ENCODE measurements at places on chromosomes 13 and 19.

DNA sequence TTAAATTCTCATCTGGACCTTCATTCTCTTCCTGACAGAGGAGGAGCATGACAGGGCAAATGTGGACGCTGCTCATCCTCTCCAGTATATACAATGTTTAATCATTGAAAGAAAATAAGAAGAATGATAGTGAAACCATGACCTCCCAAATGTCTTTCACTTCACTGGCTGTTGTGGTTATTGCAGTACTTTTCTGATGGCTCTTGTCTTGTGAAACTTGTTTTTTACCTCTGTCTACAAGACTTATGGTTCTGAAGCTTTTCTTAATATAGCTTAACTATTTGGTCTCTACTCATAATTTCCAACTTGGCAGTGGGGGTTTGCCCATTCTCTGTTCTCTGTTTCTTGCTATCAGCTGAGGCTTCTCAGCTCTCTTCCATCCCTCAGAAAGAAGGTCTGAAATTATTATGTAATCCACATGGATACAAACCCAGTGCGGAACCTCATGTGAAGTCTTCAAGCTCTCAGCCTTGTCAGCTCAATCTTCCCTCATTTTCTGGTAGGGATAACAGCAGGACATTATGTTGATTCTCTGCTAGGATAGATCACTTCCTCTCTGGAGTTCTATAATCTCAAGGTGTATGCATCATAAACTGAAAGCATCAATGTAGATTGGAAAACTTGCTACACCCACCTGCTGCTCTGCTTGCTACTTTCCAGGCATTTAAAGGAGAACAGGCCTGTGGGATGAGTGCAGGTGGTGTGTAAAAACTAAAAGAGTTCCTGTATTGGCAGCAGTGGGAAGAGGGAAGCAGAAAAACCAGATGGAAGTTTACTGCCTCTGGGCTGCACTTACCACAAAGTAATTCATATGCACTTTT is 250.3 kb upstream of the HTR2A start:
- no peak for DNase-seq

GRCh38 chr13:32044446-32044845 is 12.9 kb downstream of the FRY start:
- DNase-seq, result no peak

DNA sequence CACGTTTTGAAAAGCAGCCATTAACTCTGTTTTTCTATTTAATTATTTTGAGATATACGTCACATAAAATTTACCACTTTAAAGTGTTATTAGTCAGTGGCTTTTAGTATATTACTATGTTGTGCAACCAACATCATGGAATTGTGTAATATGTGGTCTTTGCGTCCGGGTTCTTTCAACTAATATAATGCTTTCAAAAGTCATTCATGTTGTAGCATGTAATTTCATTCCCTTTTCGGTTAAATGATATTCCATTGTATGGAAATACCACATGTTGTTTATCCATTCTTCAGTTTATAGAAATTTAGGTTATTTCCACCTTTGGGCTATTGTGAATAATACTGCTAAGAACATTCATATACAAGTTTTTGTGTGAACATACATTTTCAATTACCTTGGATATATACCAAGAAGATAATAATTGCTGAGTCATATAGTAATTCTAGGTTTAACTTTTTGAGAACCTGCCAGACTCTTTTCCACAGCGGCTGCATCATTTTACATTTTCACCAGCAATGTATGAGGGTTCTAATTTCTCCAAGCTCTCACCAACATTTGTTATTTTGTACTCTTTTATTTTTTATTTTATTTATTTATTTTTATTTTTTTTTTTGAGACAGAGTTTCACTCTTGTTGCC is 28.1 kb upstream of the CLDN10 start:
- no peak for DNase-seq

DNA sequence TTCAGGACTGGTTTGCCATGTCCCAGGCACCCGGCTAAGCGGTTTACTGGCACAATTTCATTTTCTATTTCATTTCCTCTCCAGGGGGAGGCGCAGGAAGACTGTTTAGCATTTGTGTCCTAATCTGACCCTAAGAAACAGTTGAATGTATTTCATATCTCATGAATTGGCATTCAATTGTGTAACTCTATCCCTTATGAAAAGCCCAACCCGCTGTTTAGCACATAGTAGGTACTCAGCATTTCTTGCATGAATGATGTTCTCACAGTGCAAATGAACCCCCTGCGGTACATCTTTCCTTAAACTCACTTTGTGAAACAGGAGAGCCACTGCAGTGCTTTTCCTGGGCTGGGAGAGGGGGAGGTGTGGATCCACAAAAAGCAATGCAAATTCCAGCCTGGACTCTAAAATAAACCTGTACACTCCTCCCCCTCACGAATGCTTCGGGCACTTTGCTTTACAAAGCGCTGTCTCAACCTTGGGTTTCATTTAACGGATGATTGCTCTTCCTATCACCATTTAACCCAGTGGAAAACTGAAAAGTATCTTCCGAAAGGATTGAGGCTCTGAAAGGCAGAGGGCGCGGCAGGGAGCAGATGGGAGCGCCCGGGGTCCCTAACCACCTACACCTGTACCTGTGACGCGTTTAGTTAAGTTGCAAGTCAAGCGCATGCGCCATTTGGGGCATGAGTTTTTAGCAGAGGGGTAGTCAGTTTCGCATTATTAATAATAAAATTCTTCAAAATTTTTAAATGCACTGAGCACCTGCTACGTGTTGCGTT is 1.2 kb upstream of the EEF2 start:
- DNase-seq, result peak; percentile 82

- DNase-seq, result peak; percentile 37
Measured at GRCh38 chr19:51375504-51376221, 3.2 kb upstream of the NKG7 start.

DNA sequence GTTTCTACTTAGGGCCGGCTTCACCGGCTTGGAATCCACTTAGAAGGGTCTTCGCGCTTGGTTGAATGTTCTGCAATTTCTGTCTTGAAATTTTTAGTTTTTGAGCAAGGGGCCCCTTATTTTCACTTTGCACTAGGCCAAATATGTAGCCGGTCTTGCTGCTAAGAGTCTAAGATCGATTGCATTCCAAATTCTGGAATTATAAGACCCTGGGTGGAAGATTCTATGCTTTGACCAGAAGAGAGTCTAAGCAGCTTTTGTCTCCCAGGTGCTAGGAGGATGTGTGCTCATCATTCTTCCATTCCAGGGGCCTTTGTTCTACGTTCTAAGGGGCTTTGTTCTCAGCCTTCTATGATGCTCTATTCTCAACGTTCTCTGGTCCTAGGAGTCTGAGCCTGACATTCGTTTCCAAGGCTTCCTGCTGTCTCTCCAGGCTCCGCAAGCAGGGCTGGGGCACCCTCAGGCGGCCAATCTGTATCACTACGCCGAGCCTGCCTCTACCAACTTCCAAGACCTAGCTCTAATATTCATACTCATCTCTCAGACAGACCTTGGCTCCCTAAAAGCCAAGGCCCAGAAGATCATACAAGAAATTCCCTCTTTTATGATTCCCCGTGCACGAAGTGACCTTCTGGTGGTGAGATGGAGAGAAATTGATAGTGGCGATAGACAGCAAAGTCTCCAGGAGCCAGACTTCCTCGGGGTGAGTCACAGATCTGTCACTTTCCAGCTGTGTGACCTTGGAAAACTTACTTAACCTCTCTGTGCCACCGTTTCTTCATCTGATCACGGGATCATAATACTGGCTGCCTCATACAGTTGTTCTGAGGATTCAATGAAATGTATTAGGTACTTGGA is 982 bp upstream of the DACT3 start:
- peak; percentile 92 for DNase-seq

- DNase-seq, result no peak
Measured at GRCh38 chr19:45097776-45098520, 5.0 kb downstream of the PPP1R37 start.

DNA sequence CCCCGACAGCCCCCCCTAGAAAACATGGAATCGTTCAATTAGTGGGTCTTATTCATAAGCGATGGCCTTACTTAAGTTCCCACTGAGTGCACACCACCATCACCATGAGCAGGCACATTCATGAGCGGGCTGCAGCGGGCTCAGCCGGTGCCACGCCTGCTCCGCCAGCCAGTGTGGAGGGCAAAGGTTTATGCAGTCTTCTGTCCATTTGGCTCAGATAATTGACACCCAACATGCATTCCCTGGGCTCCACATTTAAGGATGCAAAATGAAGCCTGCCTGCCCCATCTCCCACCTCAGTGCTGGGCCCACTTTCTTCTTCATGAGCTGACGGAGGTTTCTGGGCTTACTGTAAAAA is 12.1 kb downstream of the C19orf12 start:
- no peak for DNase-seq

DNA sequence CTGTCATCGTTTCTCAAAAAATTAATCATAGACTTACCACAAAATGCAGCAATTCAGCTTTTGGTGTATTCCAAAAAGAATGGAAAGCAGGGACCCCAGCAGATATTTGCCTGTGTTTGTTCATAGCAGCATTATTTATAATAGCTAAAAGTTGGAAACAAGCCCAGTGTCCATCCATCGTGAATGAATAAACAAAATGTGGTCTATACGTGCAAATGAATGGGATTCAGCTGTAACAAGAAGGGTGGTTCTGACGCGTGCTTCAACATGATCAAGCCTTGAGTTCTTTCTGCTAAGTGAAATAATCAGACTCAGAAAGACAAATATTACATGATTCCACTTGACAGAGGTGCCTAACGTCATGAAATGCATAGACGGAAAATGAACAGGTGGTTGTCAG is 36.4 kb downstream of the PSG11 start:
- DNase-seq, result no peak

DNA sequence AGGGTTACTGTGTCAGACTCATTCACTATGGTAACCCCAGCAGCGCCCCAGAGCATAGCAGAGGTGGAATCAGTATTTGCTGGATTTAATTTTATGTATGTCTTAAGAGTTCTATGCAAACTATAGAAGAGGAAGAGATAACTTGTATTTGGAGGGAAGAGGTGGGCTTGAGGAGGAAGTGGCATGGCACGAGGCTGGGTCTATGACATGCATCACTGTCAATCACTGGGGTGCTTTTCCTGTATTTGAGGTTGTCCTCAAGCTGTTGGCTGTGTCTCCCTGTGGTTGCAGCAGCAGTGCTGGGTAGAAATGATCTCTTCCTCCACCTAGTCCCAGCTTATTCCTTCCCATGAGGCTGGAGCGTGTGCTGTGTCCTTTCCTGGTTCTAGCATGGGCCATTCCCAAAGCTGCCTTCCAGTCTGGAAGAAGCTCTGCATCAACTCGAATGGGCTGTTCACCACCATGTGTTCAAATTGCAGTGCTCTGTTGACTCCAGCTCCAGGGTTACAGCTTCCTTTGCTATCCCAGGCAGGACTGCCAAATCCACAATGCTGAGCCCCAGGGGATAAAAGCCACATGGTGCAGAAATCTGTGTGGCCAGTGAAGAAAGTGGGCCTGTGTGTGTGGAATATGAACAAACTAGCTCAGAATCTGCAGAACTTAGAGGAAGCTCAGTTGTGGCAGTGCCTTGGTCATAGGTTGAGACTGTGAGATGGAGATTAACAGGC is 73.1 kb upstream of the MTIF3 start:
- DNase-seq, result peak; percentile 37

GRCh38 chr13:37273836-37274235 is 168.4 kb upstream of the CSNK1A1L start:
- DNase-seq, result no peak

DNA sequence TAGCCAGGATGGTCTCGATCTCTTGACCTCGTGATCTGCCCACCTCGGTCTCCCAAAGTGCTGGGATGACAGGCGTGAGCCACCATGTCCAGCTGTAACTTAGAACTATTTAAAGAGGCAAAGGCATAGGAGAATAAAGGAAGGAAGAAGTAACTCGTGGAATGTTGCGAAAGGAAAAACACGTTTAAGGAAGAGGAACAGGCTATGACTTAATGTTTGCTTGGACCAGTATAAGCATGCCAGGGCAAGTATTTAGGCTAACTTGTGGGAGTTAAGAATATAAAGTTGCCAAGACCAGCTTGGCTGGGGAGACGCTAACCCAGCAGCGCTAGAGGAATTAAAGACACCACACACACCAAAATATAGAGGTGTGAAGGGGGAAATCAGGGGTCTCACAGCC is 33.5 kb downstream of the ZNF844 start:
- DNase-seq, result no peak

DNA sequence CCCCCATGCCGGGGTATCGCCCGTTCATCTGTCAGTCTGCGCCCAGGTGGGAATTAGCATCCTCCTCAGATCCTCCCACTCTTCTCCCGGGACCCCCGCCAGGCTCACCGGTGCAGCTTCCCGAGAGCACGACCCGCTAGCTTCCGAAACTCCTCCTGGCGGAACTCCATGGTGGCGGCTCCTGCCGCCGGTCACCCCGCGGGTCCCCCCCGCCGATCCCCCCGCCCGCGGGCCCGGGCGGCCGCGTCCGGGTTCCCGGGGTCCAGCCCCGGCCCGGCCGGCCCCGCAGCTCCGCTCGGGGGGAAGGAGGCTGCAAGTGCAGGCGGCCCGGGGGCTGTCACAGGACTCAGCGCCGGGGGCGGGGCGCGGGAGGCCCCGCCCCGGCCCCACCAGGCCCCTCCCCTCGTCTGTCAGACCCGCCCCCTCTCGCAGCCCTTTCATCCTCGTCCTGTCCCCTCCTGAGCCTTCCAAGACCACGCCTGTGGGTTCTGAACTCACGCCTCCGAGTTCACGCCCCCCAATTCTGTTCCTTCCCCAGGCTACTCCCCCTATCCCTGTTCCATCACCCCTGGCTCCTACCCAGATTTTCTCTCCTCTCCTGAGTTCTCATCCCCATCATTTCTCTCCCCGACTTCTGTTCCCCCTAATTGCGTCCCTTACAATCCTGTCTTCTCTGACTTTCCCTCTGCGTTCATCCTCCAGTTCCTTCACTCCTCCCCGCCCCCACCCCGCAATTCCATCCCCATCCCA is at the start of gene SLC17A7:
TSS of gene SLC17A7 (minus strand) at position 318 of the 750 bp plus-strand sequence. CDS start at position 170, 148 bp downstream.
- DNase-seq, result peak; percentile 47

- peak; percentile 51 for DNase-seq
Measured at GRCh38 chr13:46831588-46832194, 34.7 kb upstream of the ESD start.

GRCh38 chr19:7505288-7505681 is 10.6 kb upstream of the ZNF358 start:
- DNase-seq, result no peak

DNA sequence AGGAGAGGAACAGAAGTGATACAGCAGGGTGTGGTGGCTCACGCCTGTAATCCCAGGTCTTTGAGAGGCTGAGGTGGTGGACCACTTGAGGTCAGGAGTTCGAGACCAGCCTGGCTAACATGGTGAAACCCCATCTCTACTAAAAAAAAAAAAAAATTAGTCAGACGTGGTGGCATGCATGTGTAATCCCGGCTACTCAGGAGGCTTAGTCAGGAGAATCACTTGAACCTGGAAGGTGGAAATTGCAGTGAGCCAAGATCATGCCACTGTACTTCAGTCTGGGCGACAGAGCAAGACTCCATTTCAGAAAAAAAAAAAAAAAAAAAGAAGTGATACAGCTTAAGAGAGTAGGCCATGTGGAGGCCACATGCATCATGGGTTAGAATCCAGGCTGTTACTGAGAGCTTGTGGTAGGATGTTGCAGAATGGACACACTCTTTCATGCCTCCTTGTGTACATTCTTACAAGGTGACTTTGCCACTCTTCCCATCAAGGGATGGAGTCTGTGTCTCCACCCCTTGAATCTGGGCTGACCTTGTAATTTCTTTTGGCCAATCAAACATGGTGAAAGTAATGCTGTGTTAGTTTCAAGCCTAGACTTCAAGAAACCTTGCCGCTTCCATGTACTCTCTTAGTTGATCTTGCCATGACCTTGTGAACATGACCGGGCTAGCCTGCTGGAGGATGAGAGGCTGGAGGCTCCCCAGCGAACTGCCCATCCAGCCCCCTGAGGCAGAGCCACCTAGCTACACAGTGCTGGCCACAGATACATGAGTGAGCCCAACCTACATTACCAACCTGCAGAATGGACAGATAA is 12.3 kb downstream of the FAM187B start:
- DNase-seq, result no peak

GRCh38 chr19:5091684-5092480 is 123.0 kb downstream of the KDM4B start:
- no peak for DNase-seq
